Uterus (tissue), 4 donors: ENCODE measurements at places on chromosomes 2 and 18. TPM values are rescaled to one million over a fixed set of nuclear protein-coding genes. Genes with fewer than 3 reads are reported as not detected.

Gene TBR1
- not detected for total RNA-seq

GRCh38 chr2:79041032-79041448 lies 15.5 kb downstream of the REG3G start:
- no peak for DNase-seq

GRCh38 chr18:13496691-13497281 lies 229.6 kb downstream of the FAM210A start:
- no peak for DNase-seq

Gene CYRIA
- total RNA-seq = 7.6 TPM

Gene TSPYL6
- total RNA-seq = not detected

Gene ATP8B1
- 22.6 TPM for total RNA-seq

GRCh38 chr2:43370705-43371104 lies 144.3 kb upstream of the ZFP36L2 start:
- no peak for DNase-seq

GRCh38 chr2:181857483-181857882 lies 34.0 kb upstream of the ITPRID2 start:
- DNase-seq = no peak

GRCh38 chr2:181058378-181059269 lies 78.2 kb downstream of the UBE2E3 start:
- DNase-seq = no peak

GRCh38 chr2:211045025-211045424 lies 488.6 kb downstream of the CPS1 start:
- no peak for DNase-seq

DNA sequence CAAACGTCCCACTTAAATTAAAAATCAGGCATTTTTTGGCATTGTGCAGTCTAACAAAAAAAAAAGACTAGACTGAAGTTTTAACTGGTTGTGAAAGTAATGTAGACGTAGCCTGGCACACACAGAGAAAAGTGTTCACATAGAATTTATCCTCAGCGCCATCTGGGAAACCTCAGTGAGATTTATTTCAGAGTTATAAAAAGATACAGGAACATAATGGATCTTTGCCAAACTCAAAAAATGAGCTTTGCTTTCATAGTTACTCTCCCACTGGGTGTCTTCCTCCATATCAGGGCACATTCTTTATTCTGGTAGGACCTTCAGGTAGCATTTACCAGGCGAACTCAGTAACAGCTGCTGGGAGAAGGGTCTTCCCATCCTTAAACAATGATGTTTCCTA lies 532.4 kb upstream of the SALL3 start:
- DNase-seq = no peak

Gene UGT1A10
- total RNA-seq = not detected

Gene ARHGAP15
- total RNA-seq = 4.4 TPM

Gene CNDP1
- total RNA-seq = 0.90 TPM

Gene RTKN
- total RNA-seq = 14.1 TPM

Gene SCG2
- 5.0 TPM for total RNA-seq

DNA sequence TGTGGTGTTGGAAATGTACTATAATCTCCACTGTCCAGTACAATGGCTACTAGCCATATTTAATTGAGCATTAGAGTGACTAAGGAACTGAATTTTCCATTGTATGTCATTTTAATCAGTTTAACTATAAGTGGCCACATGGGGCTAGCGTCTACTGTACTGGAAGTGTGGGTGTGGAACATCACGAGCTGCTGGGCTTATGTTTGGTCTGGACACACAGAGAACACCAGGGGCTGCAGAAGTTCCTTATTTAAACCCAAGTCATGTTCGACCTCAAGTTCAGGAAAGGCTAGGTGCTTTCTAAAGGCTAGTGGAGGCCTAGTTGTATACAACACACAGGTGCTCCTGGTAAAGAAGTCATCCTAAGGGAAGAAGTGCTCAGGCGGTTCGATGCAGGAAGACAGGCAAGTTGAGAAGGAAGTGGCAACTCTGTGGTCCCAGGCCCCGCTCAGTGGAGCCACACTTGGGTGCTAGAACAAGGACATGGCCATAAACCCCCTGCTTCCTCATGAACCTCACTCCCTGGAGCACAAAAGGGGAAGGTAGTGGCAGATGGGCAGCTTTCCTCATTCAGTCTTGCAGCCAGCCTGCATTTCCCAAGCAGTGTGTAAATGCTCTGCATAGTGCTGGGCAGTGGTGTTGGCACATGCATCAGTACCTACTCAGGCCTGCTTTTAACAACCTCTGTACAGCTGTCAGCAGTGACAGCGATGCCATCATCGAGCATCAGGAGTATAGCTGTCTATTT lies 13.3 kb downstream of the LGALSL start:
- DNase-seq = no peak

DNA sequence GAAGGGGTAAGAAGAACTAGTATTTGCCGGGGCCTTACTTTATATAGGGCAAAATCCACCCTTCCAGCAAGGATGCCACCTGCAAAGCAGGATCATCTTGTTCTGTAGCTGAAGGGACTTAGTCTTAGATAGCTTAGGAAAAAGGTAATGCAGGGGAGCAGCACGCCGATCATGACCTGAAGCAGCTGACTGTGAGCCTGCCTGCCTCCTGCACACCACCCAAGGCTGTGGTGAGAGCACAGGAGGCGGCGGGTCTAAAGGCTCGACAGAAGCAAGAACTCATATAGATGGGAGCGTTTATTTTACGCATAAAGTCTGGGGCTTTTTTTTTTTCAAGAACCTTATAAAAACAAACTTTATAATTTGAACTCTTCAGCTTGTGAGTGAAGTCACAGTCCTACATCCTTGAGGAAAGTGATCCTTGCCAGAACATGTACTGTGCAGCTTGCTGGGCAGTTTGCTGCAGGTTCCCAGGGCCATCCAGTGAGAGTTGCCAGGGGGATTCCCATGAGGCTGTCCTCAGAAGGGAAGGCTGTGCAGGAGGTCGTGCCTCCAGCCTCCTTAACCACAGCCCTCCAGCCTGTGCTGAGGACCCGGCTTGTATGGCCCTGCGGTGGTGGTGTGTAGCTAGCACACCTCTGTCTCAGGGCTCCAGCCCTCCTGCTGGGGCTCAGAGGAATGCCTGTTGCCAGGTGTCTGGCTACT lies 92.1 kb downstream of the RNF144A start:
- DNase-seq = no peak

Gene PAX8
- total RNA-seq = 2.8 TPM
